Large intestine (tissue), 12 donors: ENCODE measurements at places on chromosomes 3 and 15. TPM values are rescaled to one million over a fixed set of nuclear protein-coding genes. Genes with fewer than 3 reads are reported as not detected.

PLA2G4D gene
- polyA plus RNA-seq, result 0.06 TPM

GANC gene
- 31.6 TPM for polyA plus RNA-seq

DPPA4 gene
- polyA plus RNA-seq, result 1.3 TPM

CP gene
- polyA plus RNA-seq, result 0.57 TPM

ACSBG1 gene
- 1.1 TPM for polyA plus RNA-seq

TP63 gene
- polyA plus RNA-seq, result 0.07 TPM

CCR8 gene
- polyA plus RNA-seq, result 0.09 TPM

SELENOS gene
- 83.5 TPM for polyA plus RNA-seq
